Activated T-cell treated with anti-CD3 and anti-CD28 coated beads, Interleukin-2, amount 50 U/mL, for 1 hour (primary cell): ENCODE measurements at places on chromosomes 16 and 17.
A peak's percentile ranks its signal among the peaks of the same experiment; 100 is the strongest.

- DNase-seq = peak; percentile 35
Observed at GRCh38 chr17:8041249-8041928, 2.5 kb downstream of the ALOX15B start.

DNA sequence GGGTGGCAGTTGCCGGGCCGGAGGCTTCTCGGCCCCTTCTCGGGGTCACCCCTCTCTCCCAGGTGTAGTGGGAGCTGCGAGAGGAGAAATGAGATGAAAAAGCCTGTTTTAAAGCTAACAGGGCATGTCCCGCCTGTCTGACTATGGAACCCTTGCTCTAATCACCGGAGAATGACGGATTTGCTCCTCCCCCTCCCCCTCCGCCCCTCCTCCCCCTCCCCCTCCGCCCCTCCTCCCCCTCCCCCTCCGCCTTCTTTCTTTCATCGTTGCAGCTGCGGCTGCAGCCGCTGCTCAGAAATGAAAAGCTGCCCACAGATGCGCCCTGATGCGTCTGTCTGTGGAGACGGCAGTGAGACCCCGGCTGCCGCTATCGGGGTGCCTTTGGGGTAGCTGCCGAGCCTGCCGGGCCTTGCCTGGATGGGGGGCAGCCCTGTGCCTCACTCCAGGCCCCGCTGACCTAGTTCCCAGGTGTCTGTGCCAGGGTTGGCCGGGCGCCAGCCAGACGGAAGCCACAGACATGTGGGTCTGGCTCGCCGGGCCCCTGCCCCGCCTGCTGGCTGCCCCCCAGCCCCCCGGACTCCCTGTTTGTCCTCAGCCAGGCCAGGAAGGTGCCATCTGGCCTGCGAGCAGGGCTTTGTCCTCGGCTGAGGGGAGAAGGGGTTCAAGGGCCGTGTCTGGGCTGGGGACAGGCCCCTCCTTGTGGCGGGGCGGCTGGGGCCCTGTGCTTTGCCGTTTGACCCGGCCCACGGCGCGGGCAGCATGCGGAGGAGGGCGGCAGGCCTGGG lies 37.7 kb downstream of the GINS2 start:
- no peak for DNase-seq

- DNase-seq = no peak
Observed at GRCh38 chr17:149897-150584, 12.7 kb downstream of the SCGB1C2 start.

GRCh38 chr16:10745841-10746240 lies 2.2 kb downstream of the NUBP1 start:
- DNase-seq = no peak

GRCh38 chr16:14529010-14529669 lies 100.9 kb downstream of the PARN start:
- peak; percentile 46 for DNase-seq

DNA sequence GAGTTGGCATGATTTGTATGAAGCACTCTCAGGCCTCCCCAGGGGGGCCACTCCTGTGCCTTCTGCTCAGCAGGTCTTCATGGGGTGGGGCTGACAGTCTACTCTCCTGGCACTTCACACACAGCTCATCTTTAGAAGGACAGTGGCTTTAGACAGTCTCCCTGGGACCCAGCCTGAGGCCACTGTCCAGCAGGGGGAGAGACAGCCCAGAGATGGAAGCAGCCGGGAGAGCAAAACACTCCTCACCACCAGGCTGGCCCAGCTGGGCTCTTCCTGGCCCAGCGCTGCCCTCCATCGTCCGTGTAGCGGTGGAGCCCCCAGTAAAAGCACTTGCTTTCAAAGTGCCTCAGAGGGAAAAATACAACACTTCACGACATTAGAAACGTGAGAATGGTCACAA lies 62.0 kb upstream of the CRHR1 start:
- no peak for DNase-seq

- DNase-seq = no peak
Observed at GRCh38 chr16:4913130-4913773, 23.7 kb downstream of the PPL start.

GRCh38 chr16:2710711-2711231 lies 9.3 kb downstream of the PRSS27 start:
- DNase-seq = no peak

DNA sequence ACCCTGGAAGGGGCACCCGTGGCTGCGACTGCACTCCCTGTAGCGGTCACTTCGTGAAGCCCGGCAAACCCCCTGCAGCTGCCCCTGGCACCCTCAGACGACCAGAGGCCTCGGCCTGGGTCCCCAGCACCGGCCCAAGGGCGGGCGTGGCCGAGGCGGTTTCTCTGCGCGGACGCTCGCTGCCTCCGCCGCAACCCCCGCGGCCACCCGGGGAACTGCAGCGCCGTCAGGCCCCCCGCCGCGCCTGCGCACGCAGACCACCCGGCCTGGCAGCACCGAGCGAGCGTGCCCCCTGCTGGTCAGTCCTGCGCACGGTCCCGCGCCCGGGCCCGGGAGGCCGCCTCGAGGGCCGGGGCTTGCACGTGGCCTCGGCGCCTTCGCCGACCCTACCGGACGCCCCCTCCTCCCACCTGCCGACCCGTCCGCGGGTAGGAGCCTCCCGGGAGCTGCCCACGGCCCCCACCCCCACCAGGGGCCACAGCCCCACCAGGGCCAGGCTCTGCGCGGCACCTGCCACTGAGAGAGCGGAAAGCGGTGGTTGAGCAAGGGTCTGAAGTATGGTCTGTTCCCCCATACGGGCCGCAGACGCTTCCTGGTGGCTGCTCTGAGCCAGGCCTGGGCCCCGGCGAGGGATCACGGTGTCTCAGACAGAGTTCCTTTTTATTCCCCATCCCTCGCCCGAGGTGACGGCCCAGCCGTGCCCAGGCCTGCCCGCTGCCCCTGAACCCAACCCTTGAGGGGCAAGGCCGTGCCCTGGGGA lies 11.5 kb upstream of the HS3ST6 start:
- peak; percentile 96 for DNase-seq

GRCh38 chr17:63349478-63350000 lies 96.6 kb downstream of the CYB561 start:
- no peak for DNase-seq

DNA sequence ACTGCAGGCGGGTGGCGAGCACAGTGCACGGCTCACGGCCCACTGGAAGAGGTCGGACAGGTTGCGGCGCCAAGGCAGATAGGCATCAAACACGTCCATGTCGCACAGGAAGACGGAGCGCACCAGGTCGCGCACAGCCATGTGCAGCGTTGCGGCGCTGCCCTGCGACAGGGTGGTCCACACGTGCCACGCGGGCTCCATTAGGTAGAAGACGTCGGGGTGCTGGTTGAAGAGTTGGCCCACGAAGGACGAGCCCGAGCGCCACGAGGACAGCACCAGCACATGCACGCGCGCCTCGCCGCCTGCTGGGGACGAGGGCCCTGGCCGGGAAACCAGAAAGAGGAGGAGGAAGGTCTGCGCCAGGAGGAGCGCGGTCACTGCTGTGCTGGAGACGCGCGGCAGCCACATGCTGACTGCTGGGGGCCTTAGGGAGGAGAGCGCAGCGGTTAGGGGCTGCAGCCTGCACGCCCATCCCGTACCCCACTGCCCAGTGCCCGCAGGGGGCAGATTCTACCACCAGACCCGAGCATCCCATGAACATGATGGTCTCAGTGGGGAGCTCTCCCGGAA lies 15.0 kb upstream of the TMEM170A start:
- no peak for DNase-seq

- no peak for DNase-seq
Observed at GRCh38 chr17:28875848-28876550, 21.2 kb downstream of the ERAL1 start.

GRCh38 chr17:65538675-65539529 lies 22.5 kb downstream of the AXIN2 start:
- DNase-seq = no peak

DNA sequence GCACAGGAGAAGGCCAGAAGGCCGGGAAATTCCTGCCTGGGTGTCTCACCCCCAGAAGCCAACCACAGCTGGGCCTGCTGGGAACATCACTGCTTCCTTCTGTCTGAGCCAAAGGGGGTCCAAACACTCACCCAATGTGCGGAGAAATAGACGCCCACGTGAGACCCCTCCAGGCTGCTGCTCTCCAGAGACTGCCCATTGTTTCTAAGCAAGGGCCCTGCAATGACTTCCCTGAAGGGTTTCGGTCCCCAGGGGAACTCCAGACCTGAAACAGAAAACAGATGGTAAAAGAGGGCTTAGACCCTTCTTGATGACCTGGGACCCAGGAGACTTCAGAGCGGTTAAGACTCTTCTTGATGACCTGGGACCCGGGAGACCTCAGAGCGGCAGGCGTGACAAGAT lies 41.3 kb downstream of the MRM3 start:
- no peak for DNase-seq

- DNase-seq = peak; percentile 68
Observed at GRCh38 chr16:66603537-66604375, 748 bp upstream of the CMTM3 start.

DNA sequence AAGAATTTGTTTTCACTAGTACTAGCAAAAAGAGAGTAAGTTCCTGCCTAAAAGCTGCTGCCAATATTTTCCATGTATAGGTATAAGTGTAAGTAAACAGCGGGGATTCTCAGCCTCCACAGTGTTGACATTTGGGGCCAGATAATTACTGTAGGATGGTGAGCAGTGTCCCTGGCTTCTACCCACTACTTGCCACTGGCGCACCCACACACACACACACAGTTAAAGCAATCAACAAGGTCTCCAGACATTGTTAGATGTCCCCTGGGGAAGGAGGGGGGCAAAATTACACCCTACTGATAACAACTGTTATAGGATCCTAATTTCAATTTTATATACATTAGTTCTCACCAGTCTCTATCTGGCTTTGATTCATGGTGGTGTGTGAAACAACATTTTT lies 417.0 kb upstream of the PSMD7 start:
- no peak for DNase-seq

- no peak for DNase-seq
Observed at GRCh38 chr17:9256751-9257629, 235.7 kb downstream of the NTN1 start.

- no peak for DNase-seq
Observed at GRCh38 chr16:79066561-79066960, 534.0 kb downstream of the MAF start.

- no peak for DNase-seq
Observed at GRCh38 chr16:15482748-15483298, 48.4 kb downstream of the BMERB1 start.

DNA sequence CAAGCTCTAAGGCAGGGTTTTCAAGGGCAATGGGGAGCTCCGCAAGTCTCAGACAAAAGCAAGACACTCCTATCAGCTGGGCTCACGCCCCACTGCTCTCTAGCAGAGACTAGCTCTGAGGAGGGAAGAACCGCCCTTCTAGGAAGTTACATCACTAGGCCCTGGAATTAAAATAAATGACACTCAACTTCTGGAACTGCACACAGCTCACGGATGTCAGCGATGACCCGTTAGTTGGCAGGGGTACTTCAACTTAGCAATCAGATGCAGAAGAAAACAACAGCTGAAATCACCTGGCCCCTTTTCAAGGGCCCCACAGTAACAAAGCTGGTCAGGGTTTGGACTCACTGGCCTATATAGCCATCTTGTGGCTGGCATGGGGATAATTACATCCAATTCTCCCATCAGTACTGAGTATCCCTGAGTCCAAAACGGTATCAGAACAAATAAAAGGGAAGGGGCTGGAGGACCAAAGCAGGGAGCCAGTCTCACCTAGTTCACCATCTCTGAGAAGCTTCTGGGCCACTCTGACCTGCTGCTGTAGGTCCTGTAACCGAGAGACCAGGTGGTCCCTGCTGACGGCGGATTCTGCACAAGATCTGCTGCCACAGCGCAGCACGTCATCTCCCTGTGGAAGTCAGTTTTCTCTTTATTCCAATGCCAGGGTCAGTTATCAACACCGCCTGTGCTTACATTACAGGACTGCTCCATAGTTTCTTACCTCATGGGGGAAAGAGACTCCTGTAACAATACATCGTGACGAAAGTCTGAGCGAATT lies 22.2 kb downstream of the SERPINF1 start:
- no peak for DNase-seq

- no peak for DNase-seq
Observed at GRCh38 chr17:57612202-57613071, 132.7 kb downstream of the CCDC182 start.

GRCh38 chr16:4204521-4204920 lies 37.4 kb downstream of the SRL start:
- DNase-seq = no peak

DNA sequence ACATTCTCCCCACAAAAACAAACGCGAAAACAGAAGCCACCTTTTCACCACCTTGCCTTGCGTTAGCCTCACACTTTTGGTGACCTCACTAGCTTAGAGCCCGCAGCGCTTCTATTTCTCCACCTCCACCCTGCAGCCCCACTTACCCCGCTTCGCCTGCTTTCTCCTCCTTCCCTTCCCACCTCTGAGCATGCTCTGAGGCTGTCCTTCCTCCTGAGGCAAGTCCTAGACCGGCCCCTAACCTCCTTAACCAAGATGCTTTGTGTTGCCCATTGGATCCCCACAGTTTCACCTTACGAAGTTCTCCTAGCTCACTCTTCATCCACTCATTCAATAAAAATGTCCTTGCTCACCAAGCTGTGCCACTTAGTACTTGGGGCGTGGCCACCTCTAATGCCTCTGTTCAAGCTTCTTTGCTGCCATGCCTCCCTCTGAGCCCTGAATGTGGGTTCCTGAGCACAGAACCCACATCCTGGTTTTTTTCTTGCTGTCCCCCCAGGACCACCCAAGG lies 1.3 kb downstream of the GNGT2 start:
- no peak for DNase-seq

- no peak for DNase-seq
Observed at GRCh38 chr17:83009414-83010205, 69.8 kb upstream of the METRNL start.

DNA sequence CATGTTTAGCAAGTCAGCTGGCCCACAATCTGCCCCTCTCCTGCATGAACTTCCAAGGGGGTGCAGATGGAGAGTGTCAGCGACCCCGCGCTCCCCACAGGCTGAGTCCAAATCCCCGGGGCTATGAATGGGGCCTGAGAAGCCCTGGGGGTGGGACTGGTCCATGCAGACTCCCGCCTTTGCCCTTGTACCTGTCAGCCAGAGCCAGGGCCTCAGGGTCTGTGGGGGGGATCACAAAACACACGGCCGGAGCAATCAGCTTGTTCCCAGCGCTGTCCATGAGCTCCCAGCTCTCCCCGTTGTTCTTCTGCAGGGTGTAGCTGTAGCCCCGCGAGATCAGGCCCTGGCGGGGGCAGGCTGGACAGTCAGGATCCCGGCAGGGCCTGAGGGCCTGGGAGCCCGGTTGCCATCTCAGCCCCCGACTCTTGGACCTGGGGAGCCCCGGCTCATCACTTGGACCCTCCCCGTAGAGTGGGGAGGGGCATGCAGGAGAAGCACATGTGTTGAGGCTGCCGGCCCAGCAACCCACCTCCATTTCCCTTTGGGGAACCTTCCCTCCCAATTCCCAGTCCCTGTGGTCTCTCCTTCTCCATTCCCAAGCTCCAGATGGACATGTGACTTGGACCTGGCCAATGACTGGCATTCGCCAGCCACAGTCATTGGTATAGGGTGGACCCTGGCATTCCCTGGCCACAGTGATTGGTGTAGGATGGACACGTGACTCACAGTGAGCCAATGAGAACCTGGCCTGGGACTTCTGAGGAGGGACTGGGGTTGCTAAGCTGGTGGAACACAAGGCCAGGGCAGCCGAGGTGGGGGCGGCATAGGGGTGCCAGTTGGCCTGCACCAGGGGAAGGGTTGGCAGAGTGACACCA lies 42.4 kb downstream of the PPL start:
- DNase-seq = no peak

- DNase-seq = no peak
Observed at GRCh38 chr16:56686758-56687157, 4.5 kb downstream of the MT1X start.

GRCh38 chr17:58691701-58692238 lies at the start of gene TEX14:
Gene TEX14, minus strand, starts transcription at chr17:58692045. Its CDS starts 40,044 bp downstream, at chr17:58652001.
- no peak for DNase-seq

- DNase-seq = no peak
Observed at GRCh38 chr16:19292186-19292585, 6.7 kb downstream of the CLEC19A start.

- no peak for DNase-seq
Observed at GRCh38 chr17:7216242-7217112, 3.2 kb downstream of the DLG4 start.
